Naive thymus-derived CD4-positive, alpha-beta T cell (primary cell): ENCODE measurements at places on chromosomes 7 and 10.
A peak's percentile ranks its signal among the peaks of the same experiment; 100 is the strongest.

- no peaks in the 10 kb centered on the region for H3K27me3 ChIP-seq
- no peak for DNase-seq
- no peak overlapping the region for H3K27ac ChIP-seq
These were observed 176.3 kb downstream of the RPS24 start for GRCh38 chr10:78209970-78210369.

DNA sequence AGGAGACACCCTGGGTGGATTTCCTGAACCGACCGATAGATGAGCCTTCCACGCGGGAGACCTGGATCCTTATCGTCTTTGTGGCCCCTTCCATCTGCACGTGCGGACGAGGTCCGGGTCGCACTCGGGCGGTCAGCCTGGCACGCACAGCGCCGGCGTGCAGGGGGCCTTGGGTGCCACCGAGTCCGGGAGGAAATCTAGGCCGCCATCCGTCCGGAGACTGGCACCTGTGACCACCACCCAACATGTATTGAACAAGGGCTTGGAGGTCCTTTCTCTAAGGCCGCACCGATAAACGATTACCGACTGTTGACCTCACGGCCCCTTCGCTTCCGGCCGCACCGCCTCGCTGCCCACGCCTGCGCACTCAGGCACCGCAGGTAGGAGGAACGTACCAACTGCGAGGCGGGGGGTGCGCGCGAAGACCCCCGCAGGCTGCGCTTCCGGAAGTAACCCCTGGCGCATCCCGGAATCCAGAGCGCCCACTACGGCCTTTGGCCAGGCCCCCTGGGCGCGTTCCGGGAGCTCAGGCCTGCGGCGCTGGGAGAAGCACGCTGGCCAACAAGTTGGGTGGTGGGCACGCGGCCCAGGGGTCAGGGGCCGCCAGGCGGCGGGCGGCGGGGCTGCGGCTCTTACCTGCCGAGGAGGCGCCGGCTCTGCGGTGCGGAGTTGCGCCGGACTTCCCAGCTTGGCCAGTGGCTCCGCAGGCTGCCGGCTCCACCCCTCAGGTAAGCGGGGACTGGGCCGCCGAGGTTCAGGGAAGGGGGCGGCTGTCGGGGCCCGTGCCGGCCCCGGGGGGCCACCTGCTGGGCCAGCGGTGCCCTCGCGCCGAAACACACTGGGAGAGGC, at the start of the genes ACTR3C and LRRC61:
ACTR3C (minus strand) TSS at position 713 of the 849 bp plus-strand sequence. CDS start 28,249 bp downstream, outside the sequence.
LRRC61 (plus strand) TSS at position 523 of the 849 bp plus-strand sequence. CDS start 13,507 bp downstream, outside the sequence.
- peak within 1 kb of the TSS; percentile 95 for H3K4me3 ChIP-seq
- H3K36me3 ChIP-seq, result no peaks in the 10 kb centered on the region
- DNase-seq, result peak; percentile 75
- H3K27ac ChIP-seq, result peak within 1 kb of the TSS; percentile 85
- no peaks in the 10 kb centered on the region for H3K27me3 ChIP-seq
- peaks cover 21% of the 10 kb centered on the region for H3K4me1 ChIP-seq

- H3K27me3 ChIP-seq, result no peaks in the 10 kb centered on the region
- no peak for DNase-seq
- H3K27ac ChIP-seq, result no peak overlapping the region
- H3K4me3 ChIP-seq, result no peak overlapping the region
These were observed 79.5 kb upstream of the PCBD1 start for GRCh38 chr10:70967591-70968587.

DNA sequence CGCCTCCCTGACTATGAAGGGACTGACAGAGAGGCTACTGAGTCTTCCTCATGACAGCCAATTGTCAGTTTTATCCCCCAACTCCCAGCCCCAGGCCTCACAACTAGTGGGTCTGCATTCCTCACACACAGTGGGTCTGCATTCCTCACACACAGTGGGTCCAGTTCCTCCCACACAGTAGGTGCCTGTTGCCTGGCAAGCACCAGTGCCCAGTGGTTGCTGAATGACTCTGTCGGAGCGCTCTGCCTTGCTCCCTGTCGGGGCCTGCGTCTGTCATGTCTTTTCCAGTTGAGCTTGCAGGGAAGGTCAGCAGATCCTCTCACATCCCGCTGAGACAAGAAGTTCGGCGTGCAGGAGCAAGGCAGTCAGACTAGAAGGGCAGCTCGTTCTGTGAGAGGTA, 590.0 kb upstream of the MKI67 start:
- no peaks in the 10 kb centered on the region for H3K4me1 ChIP-seq
- no peak overlapping the region for H3K27ac ChIP-seq
- H3K27me3 ChIP-seq, result no peaks in the 10 kb centered on the region
- no peak for DNase-seq
- no peaks in the 10 kb centered on the region for H3K36me3 ChIP-seq

DNA sequence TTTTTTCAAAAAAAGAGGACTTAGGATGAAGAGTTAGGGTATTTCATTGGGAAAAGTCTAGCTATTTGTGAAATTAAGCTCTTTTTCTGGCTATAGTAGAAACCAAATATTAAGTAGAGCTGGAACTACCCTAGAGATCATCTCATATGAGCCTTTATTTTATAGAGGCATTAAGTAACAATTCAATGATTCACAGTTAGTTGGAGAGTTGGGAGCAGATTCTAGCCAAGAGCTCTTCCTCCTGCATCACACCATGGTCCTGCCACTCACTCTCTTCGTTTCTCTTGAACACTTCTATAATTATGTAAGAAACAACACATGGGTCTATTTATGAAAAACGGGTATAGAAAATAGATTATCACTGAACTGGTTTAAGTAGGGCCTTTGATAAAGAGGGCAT, 76.1 kb upstream of the ANK3 start:
- no peak for DNase-seq
- no peaks in the 10 kb centered on the region for H3K36me3 ChIP-seq
- H3K27me3 ChIP-seq, result no peaks in the 10 kb centered on the region
- no peak overlapping the region for H3K4me3 ChIP-seq
- H3K27ac ChIP-seq, result no peak overlapping the region

GRCh38 chr10:114259824-114260223, 20.8 kb downstream of the VWA2 start:
- H3K4me3 ChIP-seq, result no peak overlapping the region
- H3K36me3 ChIP-seq, result no peaks in the 10 kb centered on the region
- H3K27ac ChIP-seq, result no peak overlapping the region
- H3K4me1 ChIP-seq, result no peaks in the 10 kb centered on the region
- H3K27me3 ChIP-seq, result no peaks in the 10 kb centered on the region

DNA sequence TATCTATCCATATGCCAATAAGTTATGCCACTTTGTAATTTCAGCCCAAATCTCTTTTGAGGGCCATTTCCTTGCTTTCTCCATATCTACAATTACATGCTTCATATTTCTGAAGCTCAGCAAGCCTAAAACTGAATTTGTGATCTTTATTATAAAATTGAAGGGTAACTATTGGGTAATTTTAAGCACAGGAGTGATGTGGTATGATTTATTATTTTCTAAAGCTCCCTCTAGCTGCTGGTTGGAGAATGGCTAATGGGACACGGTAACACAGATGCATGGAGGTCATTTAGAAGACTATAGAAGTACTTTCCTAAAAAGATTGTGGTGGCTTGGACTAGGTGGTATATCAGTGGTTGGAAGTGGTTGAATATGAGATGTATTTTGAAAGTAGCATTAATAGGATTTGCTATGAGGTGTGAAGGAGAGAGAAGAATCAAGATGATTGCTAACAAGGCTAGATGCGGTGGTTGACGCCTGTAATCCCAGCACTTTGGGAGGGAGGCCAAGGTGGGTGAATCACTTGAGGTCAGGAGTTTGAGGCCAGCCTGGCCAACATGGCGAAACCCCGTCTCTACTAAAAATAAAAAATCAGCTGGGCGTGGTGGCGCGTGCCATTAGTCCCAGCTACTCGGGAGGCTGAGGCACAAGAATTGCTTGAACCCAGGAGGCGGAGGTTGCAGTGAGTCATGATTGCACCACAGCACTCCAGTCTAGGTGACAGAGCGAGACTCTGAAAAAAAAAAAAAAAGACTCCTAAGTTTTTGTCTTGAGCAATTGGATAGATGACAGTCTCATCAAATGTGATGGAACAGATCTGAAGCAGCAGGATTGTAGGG, 13.9 kb downstream of the KLHDC10 start:
- no peak overlapping the region for H3K27ac ChIP-seq
- no peaks in the 10 kb centered on the region for H3K4me1 ChIP-seq
- no peaks in the 10 kb centered on the region for H3K36me3 ChIP-seq
- DNase-seq, result peak; percentile 14
- H3K4me3 ChIP-seq, result no peak overlapping the region
- H3K27me3 ChIP-seq, result no peaks in the 10 kb centered on the region

DNA sequence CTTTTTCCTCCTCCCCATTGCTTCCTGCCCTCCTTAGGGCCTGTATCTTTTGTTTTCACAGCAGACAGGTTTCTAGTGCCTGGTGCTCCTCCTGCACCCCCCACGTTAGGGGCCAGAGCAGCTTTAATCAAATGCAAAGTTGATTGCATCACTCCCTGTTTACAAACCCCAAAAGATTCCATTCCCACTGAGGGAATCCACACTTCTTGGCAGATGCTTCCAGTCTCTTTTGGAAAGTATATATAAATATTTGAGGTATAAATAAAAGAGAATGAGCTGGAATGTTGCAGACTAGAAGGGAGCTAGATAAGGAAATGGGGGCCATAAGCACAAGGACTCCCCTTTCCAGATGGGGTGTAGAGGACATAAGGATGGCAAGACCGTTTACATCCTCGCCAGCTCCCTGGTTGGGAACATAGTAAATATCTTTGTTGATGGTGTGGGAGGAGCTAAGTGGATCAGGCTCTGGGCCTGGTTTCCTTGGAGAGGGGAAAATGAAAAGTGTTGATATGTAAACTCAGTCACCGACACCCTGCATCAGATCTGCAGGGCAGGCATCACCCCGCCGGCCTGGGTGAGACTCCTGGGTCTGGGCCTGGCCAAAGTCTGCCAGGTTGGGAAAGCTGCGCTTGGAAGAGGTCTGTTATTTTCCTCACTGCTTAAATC, 6.2 kb downstream of the RARRES2 start:
- DNase-seq, result no peak
- H3K36me3 ChIP-seq, result no peaks in the 10 kb centered on the region
- H3K27me3 ChIP-seq, result no peaks in the 10 kb centered on the region
- no peaks in the 10 kb centered on the region for H3K4me1 ChIP-seq
- no peak overlapping the region for H3K4me3 ChIP-seq

- H3K4me1 ChIP-seq, result no peaks in the 10 kb centered on the region
- no peaks in the 10 kb centered on the region for H3K27me3 ChIP-seq
- H3K27ac ChIP-seq, result no peak overlapping the region
- H3K4me3 ChIP-seq, result no peak overlapping the region
- no peaks in the 10 kb centered on the region for H3K36me3 ChIP-seq
These were observed 99.4 kb downstream of the EBF3 start for GRCh38 chr10:129864601-129865126.

DNA sequence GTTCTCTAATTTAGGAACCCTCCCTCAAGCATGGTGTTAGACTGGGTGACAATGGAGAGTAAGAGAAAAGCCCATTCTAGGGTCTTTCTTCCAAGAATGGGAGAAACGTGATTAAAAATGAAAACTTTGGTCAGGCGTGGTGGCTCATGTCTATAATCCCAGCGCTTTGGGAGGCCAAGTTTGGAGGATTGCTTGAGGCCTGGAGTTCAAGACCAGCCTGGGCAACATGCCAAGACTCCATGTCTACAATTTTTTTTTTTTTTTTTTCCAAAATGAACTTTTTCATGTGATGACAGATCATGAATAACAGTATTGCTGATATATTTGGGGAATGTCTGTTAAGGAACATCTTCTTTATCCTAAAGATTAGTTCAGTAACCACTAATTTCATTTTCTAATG, 194.6 kb downstream of the MLLT10 start:
- H3K4me1 ChIP-seq, result no peaks in the 10 kb centered on the region
- H3K4me3 ChIP-seq, result no peak overlapping the region
- H3K27me3 ChIP-seq, result no peaks in the 10 kb centered on the region
- DNase-seq, result no peak
- peaks cover 9% of the 10 kb centered on the region for H3K36me3 ChIP-seq
- H3K27ac ChIP-seq, result no peak overlapping the region

DNA sequence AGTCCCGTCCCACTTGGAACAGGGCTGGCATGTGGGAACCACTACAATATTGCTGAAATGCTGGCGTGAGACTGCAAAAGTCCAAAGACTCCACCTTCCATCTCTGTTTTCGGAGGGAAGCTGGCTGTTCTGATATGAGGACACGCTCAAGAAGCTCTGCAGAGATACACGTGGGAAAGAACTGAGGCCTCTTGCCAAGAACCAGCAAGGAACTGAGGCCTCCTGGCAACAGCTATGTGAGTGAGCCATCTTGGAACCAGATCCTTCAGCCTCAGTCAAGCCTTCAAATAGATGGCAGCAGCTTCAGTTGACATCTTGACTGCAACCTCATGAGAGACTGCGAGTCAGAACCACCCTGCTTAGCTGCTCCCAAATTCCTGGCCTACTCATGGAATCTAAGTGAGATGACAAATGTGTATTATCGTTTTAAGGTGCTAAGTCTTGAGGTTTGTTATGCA, 30.8 kb downstream of the SGMS1 start:
- peaks cover 4% of the 10 kb centered on the region for H3K36me3 ChIP-seq
- no peak overlapping the region for H3K27ac ChIP-seq
- H3K4me3 ChIP-seq, result no peak overlapping the region
- no peak for DNase-seq
- peaks cover 3% of the 10 kb centered on the region for H3K4me1 ChIP-seq
